Left lung (tissue), 14 donors: ENCODE measurements at places on chromosomes 12 and 14. TPM values are rescaled to one million over a fixed set of nuclear protein-coding genes. Genes with fewer than 3 reads are reported as not detected.

Gene TSPAN11
- total RNA-seq, result 16.6 TPM

Gene TOMM20L
- not detected for total RNA-seq

Gene HIP1R
- total RNA-seq, result 33.1 TPM

Gene RPS6KL1
- total RNA-seq, result 6.7 TPM

Gene PMCH
- total RNA-seq, result not detected

Gene DEGS2
- total RNA-seq, result 7.6 TPM

Gene STRAP
- total RNA-seq, result 84.2 TPM

Gene CS
- total RNA-seq, result 193 TPM

Gene KRT83
- not detected for total RNA-seq

Gene CCDC38
- total RNA-seq, result not detected

Gene STAB2
- 2.7 TPM for total RNA-seq

Gene KRT80
- 27.6 TPM for total RNA-seq

Gene SLCO1B1
- total RNA-seq, result not detected

Gene USP44
- total RNA-seq, result 11.3 TPM

Gene GALNT6
- 7.6 TPM for total RNA-seq

Gene TBX3
- total RNA-seq, result 28.3 TPM

Gene COX8C
- total RNA-seq, result not detected

Gene CELA1
- not detected for total RNA-seq

Gene KIF26A
- total RNA-seq, result 5.4 TPM

Gene TMEM30B
- total RNA-seq, result 15.7 TPM

Gene CTSG
- 1.9 TPM for total RNA-seq

Gene RERG
- total RNA-seq, result 12.4 TPM

Gene E2F7
- 1.8 TPM for total RNA-seq
